ENCODE measurements at places on chromosomes 1 and 21. TPM values are rescaled to one million over a fixed set of nuclear protein-coding genes. Genes with fewer than 3 reads are reported as not detected.

DNA sequence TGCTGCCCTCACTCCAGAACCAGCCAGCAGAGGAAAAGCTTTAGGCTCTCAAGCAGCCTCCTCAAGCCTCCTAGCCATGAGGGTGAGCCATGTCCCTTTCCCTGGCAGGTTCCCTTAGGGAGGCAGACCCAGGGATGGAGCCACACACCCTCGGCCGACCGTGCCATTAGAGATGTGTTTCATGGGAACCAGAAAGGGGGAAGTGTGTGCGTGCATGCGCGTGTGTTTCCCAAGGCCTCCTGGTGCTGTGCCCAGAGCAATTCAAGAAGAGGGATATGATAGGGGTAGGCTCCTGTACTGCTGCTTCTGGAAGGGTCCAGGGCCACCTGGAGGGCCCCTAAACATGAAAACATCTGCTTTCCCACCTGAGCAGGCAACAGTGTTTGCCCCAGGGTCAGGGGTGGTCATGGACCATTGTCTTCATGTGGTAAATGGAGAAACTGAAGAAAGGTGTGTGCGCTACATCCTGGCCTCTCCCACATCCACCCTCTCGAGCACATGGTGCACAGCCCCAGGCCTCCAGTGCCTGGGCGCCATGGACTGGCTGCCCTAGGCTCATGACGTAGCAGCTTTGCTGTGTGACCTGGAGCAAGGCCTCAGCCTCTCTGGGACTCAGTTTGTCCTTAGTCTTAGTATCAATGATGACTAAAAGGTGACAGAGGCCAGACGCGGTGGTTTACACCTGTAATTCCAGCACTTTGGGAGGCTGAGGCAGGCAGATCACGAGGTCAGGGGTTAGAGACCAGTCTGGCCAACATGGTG lies 48.1 kb downstream of the SYF2 start:
- DNase-seq = no peak

DNA sequence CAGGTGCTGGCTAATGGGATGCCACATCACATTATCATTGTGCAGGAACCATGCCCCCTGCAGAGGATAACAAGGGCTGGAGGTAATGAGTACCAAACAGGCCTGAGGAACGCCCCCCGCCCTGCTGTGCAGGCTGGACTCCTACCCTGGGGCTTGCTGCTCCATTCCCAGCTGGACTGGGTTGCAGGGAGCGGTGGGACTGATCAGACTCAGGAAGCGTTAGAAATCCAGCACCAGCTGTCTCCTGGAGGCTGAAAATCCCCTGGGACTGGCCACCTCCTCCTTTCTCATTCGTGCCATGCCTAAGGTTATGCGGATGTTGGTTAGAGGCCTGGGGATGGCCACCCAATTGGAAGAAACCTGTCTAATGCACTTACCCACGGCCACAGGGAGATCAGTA lies 36.9 kb upstream of the POU3F1 start:
- DNase-seq = peak; percentile 65

GRCh38 chr1:200247518-200247917 lies 162.3 kb downstream of the ZNF281 start:
- no peak for DNase-seq

GRCh38 chr1:92749024-92749634 lies 35.8 kb downstream of the EVI5 start:
- peak; percentile 72 for DNase-seq

- DNase-seq = no peak
Measured at GRCh38 chr1:87279966-87280535, 48.6 kb upstream of the LMO4 start.

- no peak for DNase-seq
Measured at GRCh38 chr1:110242731-110243130, 32.6 kb downstream of the KCNC4 start.

DNA sequence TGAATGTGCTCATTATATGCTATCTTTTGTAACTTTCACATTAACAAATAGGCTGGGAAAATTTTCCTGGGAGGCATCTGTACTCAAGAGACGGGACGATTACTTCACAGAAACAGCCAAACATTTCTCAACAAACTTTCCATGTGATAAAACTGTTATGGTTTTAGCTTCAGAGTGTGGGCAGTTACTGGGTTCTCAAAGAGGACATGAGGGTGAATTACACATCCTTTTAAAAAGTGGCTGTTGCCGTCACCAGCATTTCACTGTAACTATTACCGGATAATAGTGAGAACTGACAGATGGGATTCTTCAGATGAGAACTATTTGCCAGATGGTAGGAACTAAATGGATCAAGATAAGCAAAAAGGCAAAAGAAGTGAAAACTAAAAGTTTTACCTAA lies 109.1 kb downstream of the APP start:
- no peak for DNase-seq

WDR3 gene
- total RNA-seq = 22.0 TPM

FH gene
- total RNA-seq = 67.0 TPM

GRCh38 chr1:115411371-115412063 lies 73.5 kb upstream of the NGF start:
- DNase-seq = peak; percentile 30

DNA sequence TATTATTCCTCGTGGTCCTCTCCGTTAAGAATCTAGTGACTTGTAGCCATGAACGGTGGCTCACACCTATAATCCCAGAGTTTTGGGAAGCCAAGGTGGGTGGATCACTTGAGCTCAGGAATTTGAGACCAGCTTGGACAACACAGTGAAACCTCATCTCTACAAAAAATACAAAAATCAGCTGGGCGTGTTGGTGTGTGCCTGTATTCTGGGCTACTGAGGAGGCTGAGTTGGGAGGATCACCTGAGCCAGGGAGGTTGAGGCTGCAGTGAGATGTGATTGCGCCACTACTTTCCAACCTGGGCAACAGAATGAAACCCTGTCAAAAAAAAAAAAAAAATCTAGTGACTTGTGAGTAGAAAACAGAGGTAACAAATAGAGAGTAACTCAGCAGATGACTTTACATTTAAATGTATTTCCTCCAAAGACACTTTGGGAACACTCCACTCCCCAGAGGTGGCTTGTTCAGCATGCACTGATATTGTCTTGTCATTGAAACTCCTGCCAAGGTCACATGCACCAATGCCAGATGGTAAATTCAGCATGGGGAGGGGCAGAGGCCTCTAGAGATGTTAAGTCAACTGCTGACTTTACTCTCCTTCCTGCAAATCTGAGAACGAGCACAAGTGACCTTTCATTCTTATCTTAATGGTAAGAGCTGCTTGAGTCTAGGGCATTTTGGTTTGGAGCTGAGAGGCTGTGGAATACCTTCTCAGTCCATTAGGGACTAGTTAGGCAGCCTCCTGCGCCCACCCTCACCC lies 24.9 kb downstream of the CCDC185 start:
- no peak for DNase-seq

DNA sequence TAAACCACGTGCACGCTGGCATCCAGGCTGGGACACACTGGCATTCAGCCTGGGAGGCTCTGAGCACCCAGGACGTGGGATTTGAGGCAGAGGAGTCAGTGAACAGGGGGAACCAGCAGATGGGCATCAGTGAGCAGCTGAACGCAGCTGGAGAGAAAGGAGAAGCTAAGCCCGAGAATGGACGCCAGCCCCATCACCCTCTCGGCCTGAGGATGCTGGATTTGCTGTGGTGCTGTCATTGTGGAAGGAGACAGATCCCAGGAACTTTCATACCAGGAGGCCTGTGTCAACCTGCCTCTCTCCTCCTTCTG lies 132.8 kb downstream of the PGBD5 start:
- DNase-seq = no peak

EVA1C gene
- total RNA-seq = 1.0 TPM

ALX3 gene
- total RNA-seq = not detected

DNA sequence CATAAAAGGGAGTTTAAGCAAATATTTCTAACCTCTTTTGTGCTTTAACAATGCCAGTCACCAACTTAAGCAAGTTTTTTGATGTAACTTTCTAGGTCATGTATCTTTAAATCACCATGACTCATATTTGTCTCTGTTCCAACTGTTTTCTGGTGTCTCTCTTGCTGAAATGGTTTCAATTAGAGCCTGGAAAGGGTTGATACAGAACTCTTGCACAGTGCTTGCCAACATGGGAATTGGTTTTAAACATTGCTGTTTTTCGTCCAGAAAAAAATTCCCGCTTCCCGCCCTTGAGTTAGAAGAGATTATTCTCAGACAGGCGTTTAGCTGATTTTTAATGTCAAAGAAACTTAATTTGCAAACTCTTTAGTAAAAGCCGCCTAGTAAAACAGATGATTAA lies 46.4 kb upstream of the SLC22A15 start:
- DNase-seq = peak; percentile 62

DNA sequence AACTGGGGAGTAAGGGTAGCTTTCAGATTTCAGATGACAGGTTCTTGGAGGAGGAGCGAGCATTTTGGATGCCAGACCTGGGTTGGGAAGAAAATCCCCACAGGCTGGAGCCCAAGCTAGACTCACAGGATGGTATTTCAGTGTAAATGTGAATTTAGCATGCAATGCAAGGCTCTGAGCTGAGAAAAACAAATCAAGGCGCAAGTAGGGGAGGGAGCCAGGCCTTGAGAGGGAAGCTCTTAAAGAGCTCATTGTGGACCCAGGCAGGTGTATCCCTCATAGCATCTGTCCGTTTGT lies 386.1 kb downstream of the MATN1 start:
- DNase-seq = no peak

DNA sequence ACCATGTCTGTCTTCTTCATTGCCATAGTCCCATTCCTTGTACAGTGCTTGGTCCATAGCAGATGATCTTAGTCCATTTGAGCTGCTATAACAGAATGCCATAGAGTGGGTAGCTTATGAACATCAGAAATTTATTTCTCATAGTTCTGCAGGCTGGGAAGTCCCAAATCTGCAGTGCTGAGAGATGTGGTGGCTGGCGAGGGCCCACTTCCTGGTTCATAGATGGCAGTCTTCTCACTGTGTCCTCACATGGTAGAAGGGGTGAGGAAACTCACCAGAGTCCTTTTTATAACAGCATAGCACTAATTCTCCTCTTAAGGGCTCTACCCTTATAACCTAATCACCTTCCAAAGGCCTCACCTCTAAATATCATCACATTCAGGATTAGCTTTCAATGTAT lies 23.1 kb upstream of the RAP1A start:
- DNase-seq = no peak

SAMSN1 gene
- not detected for total RNA-seq

DNA sequence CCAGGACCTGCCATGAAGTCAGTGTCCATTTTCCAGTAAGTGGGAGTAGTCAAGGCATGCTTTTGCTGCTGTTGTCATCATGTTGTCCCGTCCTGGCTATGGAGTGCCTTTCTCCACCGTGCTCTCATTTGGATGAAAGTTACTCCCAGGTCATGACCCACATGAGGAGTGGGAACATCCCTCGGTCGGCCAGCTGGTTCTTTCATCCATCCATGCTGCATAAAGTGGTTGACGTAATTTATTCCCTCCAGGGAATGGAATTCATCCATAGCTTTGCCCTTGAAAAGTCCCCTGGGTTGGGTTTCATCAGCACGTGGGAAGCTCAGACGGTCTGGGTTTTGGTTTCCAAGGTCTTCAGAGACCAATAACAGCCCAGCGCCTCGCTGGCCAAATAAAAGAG lies 11.6 kb downstream of the PLA2G2A start:
- peak; percentile 12 for DNase-seq

CD1B gene
- not detected for total RNA-seq

DNA sequence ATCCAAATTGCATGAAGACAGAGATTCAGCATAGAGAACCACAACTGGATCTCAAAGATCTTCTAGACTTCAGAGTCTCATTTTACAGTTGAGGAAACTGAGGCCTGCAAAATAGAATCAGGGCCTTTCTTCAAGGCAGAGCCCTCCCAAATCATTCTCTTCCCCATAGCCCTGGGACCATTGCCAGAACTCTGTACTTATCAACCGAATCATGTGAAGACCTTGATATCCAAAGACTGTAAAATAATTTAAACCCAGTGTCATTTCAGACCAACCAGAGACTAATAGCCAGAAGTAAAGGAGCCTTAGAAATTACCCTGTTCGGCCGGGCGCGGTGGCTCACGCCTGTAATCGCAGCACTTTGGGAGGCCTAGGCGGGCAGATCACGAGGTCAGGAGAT lies 90.1 kb downstream of the DTL start:
- DNase-seq = no peak

- DNase-seq = no peak
Measured at GRCh38 chr1:214445199-214445598, 106.2 kb downstream of the PTPN14 start.
